ENCODE measurements at places on chromosomes 6 and 20.

GRCh38 chr6:19873031-19873430 lies 35.9 kb downstream of the ID4 start:
- DNase-seq: no peak

DNA sequence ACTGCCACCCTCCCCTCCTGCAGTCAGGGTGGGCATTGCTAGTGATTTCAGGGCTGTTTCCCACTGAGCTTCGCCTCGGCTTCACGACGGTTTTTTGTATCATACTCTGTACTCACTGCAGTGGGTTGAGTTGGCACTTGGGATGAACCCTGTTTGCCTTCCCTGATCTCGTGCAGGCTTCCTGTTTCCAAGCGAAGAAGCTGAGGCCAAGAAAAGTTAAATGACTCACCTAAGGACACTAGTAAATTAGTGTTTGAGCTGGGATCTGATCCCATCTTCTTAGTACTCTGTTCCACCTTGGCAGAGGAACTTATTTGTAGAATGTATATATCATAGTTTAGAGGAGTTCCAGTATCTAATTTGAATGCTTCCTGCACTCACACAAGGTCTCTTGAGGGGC lies 50.3 kb upstream of the VSTM2L start:
- no peak for DNase-seq

- no peak for DNase-seq
Observed at GRCh38 chr6:16999491-17000436, 102.1 kb upstream of the STMND1 start.

DNA sequence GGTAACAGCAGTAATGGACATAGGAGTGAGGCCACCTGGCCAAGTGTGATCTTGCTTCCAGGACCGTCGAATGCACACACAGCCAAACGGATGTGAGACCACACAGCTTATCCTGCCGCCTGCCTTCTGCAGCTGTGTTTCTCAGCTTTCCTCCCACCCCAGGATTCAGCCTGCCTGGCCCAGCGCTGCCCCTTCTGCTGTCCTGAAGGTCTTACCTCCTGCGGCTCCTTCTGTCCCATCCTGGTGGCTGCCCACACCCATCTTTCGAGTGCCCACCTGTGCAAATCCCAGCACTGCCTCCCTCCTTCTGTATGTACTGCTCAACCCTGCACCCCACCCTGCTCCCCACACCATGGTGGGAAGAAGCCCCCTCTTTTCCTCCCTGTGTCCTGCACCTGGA lies 49.4 kb upstream of the DACT2 start:
- DNase-seq: no peak

GRCh38 chr20:59439243-59439642 lies 138.8 kb downstream of the EDN3 start:
- DNase-seq: no peak

DNA sequence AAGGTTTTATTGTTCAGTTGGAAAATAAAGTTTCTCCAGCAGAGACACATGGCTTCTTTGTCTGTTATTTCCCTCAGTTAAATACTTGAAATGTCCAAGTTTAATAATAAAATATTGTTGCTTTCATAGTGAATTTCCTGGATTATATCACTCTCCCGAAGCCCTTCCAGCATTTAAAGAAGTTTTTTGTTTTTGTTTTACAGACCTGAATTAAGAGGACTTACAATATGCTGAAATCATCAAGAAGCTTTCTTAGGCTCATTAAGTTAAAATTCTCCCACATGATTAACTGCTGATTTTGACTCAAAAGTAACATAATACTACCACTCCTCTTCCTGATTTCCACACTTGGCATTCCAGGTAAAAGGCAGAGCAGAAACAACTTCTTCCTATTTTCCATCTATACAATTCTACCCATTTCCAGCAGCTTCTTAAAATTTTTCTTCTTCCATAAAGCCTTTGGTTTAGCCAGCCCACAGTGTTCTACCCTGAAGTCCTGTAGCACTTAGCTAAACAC lies 35.8 kb downstream of the PDSS2 start:
- no peak for DNase-seq

- no peak for DNase-seq
Observed at GRCh38 chr20:25203089-25203488, 7.6 kb downstream of the ENTPD6 start.

DNA sequence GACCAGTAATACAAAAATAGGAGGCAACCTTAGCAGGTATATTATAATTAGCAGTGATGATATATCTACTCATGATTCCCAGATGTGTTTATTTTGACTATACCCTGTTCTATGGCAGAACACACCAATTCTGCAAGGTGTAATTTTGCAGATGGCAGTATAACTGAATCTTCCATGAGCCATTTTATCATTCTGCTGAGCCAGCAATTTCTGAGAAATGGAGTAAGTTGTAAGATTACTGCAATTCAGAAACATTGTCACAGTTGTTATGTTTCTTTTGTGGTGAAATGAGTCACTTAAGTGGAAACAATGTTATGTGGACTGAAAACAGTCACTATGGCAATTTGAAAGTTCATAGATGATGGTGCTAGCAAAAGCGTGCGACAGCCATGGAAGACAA lies 63.7 kb upstream of the RIMS1 start:
- no peak for DNase-seq

GRCh38 chr20:50930139-50930975 lies 880 bp downstream of the ADNP start:
- DNase-seq: peak; percentile 9

GRCh38 chr20:11101243-11101642 lies 427.4 kb upstream of the JAG1 start:
- DNase-seq: no peak

GRCh38 chr20:39990692-39991091 lies 698.3 kb downstream of the MAFB start:
- DNase-seq: no peak

DNA sequence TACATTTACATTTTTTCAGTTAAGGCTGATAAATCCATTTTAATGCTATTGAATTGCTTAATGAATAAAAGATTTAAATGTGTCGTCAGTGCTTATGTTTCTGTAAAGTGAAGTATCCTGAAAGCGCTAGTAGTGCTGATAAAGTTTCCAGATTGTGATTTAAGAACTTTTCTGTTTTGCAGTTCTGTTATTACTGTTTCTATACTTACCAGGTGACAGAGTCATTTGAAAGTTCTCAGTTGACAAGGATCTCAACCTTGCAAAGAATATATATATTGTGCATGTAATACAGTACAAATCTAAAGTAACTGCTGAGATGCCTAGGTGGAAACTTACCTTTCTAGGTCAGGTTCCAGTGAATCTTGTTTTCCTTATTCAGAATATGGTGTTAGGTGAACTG lies 201.8 kb downstream of the ARID1B start:
- no peak for DNase-seq

DNA sequence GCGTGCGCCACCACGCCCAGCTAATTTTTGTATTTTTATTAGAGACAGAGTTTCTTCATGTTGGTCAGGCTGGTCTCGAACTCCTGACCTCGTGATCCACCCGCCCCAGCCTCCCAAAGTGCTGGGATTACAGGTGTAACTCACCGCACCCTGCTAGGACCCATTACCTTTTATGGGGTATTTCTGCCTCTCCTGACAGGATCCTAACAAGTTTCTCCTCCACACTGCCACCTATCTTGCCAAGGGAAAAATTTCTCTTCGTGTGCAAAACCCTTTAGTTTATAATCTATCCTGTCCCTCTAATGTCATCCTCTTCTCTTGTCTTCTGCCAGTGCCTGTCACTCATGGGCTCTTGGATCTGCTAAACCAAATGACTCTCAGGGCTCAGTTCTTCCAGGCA lies 1.9 kb downstream of the STMND1 start:
- DNase-seq: no peak

DNA sequence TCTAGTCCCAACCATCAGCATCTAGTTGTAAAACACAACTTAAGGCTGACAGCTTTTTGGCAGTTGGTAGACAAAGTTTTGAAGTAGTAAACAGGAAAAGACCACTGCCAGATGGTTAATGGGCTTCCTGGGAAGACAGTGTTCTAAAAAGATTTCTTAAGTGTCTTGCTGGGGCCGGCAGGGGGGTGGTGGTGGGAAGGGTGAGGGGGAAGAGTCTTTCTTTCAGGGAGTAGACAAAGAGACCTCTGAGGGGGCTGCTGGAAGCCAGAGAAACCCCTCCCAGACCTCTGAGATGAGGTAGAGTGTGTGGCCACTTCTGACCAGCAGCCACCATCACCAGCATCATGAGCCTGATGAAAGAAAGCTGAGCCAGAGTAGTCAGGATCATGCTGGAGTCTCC lies 784.9 kb downstream of the TENT5A start:
- no peak for DNase-seq

- DNase-seq: no peak
Observed at GRCh38 chr6:131433927-131434326, 139.1 kb upstream of the ARG1 start.

DNA sequence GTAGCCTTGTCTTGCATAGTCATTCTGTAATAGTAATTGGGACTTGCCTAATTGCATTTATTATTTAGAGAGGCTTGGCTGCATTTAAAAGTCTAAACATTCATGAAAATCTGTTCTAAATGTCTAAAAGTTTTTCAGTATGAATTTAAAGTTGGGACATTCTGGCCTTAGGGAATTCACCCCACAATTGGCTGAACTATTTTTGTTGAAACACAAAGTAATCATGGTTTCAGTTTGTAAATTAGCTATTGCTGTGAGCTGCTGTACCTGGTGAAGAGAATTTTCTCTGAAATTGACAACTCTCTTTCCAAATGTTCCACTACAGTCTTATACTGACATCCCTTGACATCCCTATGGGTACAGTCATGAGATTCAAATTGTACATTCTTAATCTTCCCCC lies 253.0 kb downstream of the FARS2 start:
- DNase-seq: no peak

DNA sequence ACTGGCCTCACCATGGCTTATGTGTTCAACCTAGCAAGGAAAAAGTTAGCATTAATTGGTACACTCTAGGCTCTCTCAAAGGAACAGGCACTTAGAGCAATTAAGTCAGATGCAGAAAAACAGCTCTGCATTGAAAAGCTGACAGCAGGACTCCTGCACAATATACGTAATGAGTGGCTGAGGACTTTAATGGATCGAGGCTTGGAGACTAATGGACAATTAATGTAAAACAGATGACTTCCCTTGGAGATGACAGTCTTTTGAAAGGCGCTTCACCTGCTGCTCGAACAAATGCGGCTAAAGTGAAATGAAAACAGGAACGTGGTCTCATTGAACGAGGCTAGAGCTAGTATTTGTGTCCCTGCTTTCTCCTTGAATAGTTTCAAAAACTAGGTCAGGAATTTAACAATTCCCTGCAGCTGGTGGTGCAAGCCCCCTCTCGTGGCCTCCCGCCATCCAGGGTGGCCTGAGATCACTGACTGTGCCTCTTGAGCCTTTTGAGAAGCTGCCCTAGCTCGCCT lies 137.1 kb downstream of the ELOVL4 start:
- no peak for DNase-seq

DNA sequence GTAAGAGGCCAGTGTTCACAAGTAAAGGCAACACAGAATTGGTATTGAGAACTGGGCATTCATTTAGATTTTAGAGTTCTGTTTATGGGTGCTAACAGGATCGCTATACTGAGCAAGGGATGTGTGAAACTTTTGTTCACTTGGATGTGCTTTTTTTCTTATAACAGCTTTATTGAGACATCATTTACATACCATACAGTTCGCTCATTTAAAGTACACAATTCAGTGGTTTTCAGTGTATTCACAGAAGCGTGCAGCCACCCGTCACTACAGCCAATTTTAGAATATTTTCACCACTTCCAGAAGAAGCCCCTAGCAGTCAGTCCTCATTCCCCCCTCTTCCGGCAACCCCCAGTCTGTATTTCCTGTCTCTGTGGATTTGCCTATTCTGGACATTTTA lies 48.7 kb downstream of the GFRA4 start:
- no peak for DNase-seq

DNA sequence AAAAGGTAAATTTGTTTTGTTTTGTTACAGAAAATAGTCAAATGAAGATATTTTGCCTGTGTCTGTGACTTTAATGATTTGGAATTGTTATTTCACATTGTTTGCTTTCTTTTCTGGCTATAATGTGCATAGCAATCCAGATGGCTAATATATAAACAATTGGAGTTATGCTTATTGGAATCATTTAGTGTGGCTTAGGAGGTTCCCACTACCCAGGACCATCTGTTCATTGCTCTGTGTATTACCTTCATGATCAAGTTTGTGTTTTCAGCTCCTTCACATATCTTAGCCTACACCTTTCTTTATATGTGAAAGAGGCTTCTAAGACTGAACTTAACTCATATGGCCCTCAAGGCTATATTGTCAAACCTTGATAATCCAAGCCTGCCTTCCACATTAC lies 232.9 kb downstream of the BCKDHB start:
- no peak for DNase-seq

DNA sequence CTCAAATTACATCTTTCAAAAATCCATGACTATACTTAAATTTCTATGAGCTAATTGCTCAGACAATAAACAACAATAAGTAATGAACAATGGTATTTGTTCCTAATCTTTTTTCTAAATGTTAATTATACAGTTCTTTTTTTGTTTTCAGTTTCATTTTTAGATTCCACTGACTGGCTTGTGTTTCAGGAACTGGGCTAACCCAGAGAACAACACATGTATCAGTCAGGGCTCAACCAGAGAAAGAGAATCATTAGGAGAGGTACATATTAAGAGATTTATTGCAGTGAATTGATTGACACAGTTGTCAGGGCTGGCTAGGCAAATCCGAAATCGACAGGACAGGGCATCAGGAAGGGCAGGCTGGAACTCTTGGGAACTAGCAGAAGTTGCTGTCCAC lies 182.8 kb downstream of the GRM1 start:
- DNase-seq: no peak

GRCh38 chr6:129776542-129777330 lies 66.8 kb upstream of the ARHGAP18 start:
- no peak for DNase-seq

DNA sequence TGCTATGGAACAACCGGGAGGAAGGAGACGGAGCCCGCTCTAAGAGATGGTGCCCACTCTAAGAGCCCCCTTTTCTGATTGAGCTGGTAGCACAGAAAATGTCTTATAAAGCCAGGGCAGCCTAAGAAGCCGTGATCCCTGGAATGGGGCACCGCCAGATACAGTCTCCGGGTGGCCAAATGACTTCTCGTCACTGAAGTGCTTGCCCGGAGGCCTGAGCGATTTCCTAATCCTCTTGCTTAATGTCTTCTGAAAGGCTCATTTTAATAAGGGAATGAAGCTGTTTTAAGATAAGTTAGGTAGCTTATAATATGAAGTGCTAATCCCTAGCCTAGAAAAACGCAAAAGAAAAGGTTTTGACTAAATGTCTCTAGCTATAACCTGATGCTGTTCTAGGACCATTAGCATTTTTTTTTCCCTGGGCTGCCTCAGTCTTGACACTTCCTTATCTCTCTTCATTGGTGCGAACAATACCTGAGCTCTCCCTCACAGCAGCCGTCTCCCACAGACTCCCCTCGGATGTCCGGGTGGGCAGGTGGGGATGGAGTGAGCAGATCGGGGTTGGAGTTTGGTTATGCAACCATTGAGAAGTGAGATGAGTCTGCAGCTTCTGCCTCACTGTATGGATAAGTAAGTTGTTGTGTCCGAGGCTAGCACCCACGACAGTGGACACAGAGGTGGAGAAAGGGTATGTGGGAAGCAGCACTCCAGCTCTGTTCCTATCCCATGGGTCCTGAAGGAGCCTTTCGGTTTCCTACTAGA lies 559.4 kb upstream of the AGPAT4 start:
- no peak for DNase-seq

- DNase-seq: no peak
Observed at GRCh38 chr6:32057966-32058365, 19.8 kb downstream of the CYP21A2 start.

- no peak for DNase-seq
Observed at GRCh38 chr20:3714092-3714491, 1.7 kb upstream of the SIGLEC1 start.

- no peak for DNase-seq
Observed at GRCh38 chr6:42981836-42982235, 2.5 kb upstream of the PPP2R5D start.
